Left lung (tissue), 14 donors: ENCODE measurements at places on chromosomes 2 and 18.

- no peak for DNase-seq
- no peaks in the 10 kb centered on the region for H3K36me3 ChIP-seq
- H3K4me3 ChIP-seq = no peak overlapping the region
- no peak overlapping the region for H3K27ac ChIP-seq
- no peaks in the 10 kb centered on the region for H3K27me3 ChIP-seq
These were observed 72.5 kb downstream of the GALR1 start for GRCh38 chr18:77321823-77322805.

GRCh38 chr2:75130171-75130570 is 69.1 kb downstream of the TACR1 start:
- H3K27me3 ChIP-seq = no peaks in the 10 kb centered on the region
- DNase-seq = no peak
- no peak overlapping the region for H3K4me3 ChIP-seq

DNA sequence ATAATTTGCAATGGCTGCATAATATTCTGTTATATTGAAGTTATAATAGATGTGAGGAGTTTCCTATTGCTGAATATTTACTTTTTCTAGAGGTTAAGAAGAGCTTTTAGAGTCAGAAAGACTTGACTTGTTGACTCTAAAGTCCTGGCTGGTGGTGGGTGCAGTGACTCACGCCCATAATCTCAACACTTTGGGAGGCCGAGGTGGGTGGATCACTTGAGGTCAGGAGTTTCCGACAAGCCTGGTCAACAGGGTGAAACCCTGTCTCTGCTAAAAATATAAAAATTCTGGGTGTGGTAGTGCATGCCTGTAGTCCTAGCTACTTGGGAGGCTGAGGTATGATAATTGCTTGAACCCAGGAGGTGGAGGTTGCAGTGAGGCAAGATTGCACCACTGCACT is 33.9 kb upstream of the ATIC start:
- no peak overlapping the region for H3K4me3 ChIP-seq
- H3K27me3 ChIP-seq = no peaks in the 10 kb centered on the region
- no peaks in the 10 kb centered on the region for H3K4me1 ChIP-seq
- DNase-seq = peak; percentile 74

DNA sequence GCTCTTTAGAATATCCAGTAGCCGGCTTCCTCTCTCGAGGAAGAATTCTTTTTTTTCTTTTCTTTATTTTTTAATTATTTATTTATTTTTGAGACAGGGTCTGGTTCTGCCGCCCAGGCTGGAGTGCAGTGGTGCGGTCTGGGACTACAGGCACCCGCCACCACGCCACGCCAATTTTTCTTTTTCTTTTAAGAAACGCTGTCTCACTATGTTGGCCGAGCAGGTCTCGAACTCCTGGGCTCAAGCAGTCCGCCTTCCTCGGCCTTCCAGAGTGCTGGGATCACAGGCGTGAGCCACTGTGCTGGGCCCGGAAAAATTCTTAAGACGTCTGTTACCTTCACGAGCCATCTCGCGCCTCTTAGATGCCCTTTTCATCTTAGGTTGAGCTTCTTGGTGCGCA is 931 bp upstream of the TMEM131 start:
- H3K27me3 ChIP-seq = no peaks in the 10 kb centered on the region
- no peak for DNase-seq
- H3K4me3 ChIP-seq = peak overlapping the region; percentile 80
- peaks cover 15% of the 10 kb centered on the region for H3K4me1 ChIP-seq

DNA sequence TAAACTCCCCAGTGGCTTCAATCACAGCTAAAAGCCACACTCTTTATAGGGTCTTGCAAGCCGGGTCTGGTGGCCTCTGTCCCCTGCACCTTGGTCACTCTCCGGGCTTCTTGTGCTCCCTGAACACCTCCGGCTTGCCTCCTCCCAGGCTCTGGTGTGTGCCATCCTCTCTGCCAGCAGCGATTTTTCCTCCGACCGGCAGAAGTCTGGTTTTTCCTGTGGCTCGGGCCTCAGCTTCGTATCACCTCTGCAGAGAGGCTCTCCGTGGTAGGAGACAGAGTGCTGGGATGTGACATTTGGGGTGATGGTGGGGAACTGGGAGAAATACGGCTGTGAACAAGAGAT is 58.8 kb upstream of the HPCAL1 start:
- no peak overlapping the region for H3K4me3 ChIP-seq
- DNase-seq = no peak
- no peaks in the 10 kb centered on the region for H3K4me1 ChIP-seq
- H3K36me3 ChIP-seq = no peaks in the 10 kb centered on the region
- H3K27ac ChIP-seq = no peak overlapping the region
- no peaks in the 10 kb centered on the region for H3K27me3 ChIP-seq

DNA sequence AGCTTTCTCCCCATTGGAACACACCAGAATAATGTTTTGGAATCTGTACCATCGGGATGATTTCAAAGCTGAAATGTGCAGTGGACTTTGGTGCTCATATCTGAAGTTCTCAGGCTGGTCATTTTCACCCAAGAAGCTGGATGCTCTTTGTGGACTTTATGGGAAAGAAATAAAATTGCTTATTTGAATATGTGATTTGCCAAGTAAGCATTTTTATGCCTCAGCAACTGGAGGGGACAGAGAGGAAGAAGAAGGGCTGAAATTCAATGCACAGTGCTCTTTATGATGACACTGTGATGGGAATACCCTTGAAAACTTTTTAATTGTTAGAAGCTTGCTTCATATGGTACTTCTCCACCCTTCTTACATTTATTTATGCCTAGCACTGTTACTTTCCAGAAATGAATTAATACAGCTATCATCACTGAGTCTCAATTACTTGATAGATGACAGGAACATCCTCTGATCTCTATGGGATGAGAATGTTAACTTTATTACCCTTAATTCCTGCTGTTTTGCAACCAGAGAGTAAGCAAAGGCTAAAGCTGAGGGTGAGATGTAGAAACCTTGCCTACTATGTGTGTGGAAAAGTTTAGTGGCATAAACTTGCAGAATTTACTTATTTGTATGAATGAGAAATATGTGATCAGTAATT is 23.6 kb downstream of the SETBP1 start:
- H3K36me3 ChIP-seq = no peaks in the 10 kb centered on the region
- no peak overlapping the region for H3K4me3 ChIP-seq
- H3K4me1 ChIP-seq = peaks cover 4% of the 10 kb centered on the region
- peaks cover 12% of the 10 kb centered on the region for H3K27me3 ChIP-seq
- H3K27ac ChIP-seq = no peak overlapping the region

GRCh38 chr18:47996091-47996541 is 65.7 kb upstream of the SMAD2 start:
- DNase-seq = no peak
- no peaks in the 10 kb centered on the region for H3K4me1 ChIP-seq
- H3K4me3 ChIP-seq = no peak overlapping the region
- H3K27me3 ChIP-seq = no peaks in the 10 kb centered on the region

- no peaks in the 10 kb centered on the region for H3K4me1 ChIP-seq
- no peak overlapping the region for H3K4me3 ChIP-seq
- H3K27me3 ChIP-seq = no peaks in the 10 kb centered on the region
- no peak for DNase-seq
- H3K27ac ChIP-seq = no peak overlapping the region
These were observed 226.0 kb upstream of the ITGA4 start for GRCh38 chr2:181231151-181231550.

GRCh38 chr2:45698554-45698953 is 47.1 kb downstream of the PRKCE start:
- no peak overlapping the region for H3K27ac ChIP-seq
- no peaks in the 10 kb centered on the region for H3K4me1 ChIP-seq
- H3K36me3 ChIP-seq = no peaks in the 10 kb centered on the region
- no peak overlapping the region for H3K4me3 ChIP-seq
- no peak for DNase-seq

DNA sequence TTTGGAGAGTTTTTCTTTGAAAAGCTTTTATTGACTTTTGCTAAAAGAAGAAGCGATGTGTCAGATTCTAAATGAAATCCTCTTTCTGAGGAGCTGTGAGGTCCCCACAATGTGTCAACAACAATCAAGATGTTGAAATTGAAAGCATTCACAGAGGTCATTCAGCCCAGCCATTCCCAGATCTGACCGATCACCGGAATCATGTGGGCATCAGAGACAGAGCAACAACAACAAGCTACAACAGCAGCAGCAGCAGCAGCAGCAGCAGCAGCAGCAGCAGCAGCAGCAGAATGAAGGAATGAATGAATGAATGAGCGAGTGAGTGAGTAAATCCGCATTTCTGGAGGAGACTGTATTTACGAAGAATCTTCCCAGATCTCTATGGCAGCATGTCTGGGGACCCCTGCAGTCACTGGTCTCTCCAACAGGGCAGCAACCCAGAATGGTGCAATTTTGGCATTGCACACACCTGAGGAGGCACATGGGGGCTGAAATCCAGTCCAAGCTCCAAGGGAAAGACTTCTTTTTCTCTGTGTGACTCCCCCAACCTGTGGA is 299.0 kb downstream of the MYCN start:
- no peaks in the 10 kb centered on the region for H3K4me1 ChIP-seq
- no peak overlapping the region for H3K27ac ChIP-seq
- DNase-seq = no peak
- no peak overlapping the region for H3K4me3 ChIP-seq
- H3K27me3 ChIP-seq = no peaks in the 10 kb centered on the region

GRCh38 chr2:120442541-120442922 is 96.6 kb downstream of the INHBB start:
- H3K4me1 ChIP-seq = peaks cover 3% of the 10 kb centered on the region
- peaks cover 64% of the 10 kb centered on the region for H3K27me3 ChIP-seq
- DNase-seq = no peak
- peak overlapping the region; percentile 45 for H3K27ac ChIP-seq

- H3K4me1 ChIP-seq = no peaks in the 10 kb centered on the region
- H3K4me3 ChIP-seq = no peak overlapping the region
- DNase-seq = no peak
- no peak overlapping the region for H3K27ac ChIP-seq
- no peaks in the 10 kb centered on the region for H3K27me3 ChIP-seq
These were observed 113.8 kb downstream of the ARHGAP28 start for GRCh38 chr18:6843308-6843707.

- H3K36me3 ChIP-seq = no peaks in the 10 kb centered on the region
- no peak overlapping the region for H3K4me3 ChIP-seq
- H3K4me1 ChIP-seq = no peaks in the 10 kb centered on the region
- no peaks in the 10 kb centered on the region for H3K27me3 ChIP-seq
- no peak overlapping the region for H3K27ac ChIP-seq
- no peak for DNase-seq
These were observed 8.6 kb upstream of the UBXN4 start for GRCh38 chr2:135733045-135733444.

- H3K4me1 ChIP-seq = no peaks in the 10 kb centered on the region
- no peaks in the 10 kb centered on the region for H3K36me3 ChIP-seq
- peak; percentile 32 for DNase-seq
- no peaks in the 10 kb centered on the region for H3K27me3 ChIP-seq
These were observed 1064.1 kb upstream of the CNTNAP5 start for GRCh38 chr2:122960759-122961641.

- no peaks in the 10 kb centered on the region for H3K36me3 ChIP-seq
- no peaks in the 10 kb centered on the region for H3K27me3 ChIP-seq
- no peak overlapping the region for H3K27ac ChIP-seq
- no peak overlapping the region for H3K4me3 ChIP-seq
- DNase-seq = no peak
- no peaks in the 10 kb centered on the region for H3K4me1 ChIP-seq
These were observed 39.5 kb downstream of the SPATS2L start for GRCh38 chr2:200345975-200346374.

DNA sequence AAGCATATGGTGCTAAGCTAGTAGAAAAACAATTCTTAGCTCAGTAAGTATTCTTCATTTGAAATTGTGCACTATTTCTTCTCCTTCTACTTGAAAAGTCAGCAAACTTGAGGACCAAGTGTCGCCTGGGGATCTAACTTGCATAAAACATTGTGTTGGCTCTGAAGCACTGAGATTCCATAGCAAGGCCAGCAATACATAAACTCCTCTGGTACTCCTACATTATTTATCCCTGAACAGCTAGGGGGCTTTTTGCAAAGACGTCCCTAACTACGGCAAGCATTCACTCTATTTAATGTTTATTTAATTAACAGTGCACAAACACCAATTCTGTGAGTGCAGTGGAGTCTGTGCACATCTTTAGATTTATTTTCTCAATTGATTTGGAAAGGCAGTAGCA is 392.2 kb downstream of the ERBB4 start:
- H3K27ac ChIP-seq = no peak overlapping the region
- no peak overlapping the region for H3K4me3 ChIP-seq
- H3K36me3 ChIP-seq = no peaks in the 10 kb centered on the region
